GM13976 (cell line): ENCODE measurements at places on chromosomes 7 and 10.

DNA sequence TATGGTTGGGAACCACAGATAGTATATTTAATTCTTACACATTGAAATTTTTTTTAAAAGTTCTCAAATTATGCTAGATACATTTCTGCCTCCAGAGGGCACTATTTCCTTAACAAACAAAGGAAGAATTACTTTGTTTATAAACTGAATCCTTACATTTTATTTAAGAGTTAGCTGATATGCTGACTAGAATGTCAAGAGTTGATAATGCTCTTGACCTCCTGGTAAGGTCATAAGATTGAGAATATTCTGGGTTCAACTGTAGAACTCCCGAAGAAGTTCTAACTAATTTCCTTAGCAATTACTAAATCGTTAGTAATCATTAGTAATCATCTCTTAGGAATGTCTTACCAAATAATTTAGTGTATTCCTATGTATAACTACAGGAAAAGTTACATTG lies 95.3 kb upstream of the CYP26C1 start:
- peak; percentile 23 for DNase-seq

DNA sequence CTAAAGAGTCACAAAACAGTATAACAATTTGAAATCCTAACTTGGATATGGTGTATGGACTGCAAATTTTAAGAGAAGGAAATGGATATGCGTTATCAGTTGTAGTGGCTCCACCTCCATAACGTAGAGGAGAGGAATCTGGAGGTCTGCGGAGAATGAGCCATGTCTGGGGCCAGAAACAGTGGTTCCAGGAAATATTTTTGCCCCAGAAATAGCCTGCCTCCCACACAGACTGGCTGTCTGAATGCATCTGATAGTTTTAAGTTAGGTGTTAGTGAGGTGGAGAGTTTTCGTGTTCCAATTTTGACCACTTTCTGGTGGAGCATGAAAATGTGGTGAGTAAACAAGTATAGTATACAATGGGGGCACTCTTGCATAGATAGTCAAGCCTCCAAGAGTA lies 1.6 kb downstream of the PHTF2 start:
- peak; percentile 38 for DNase-seq

- DNase-seq: no peak
These were observed 57.9 kb upstream of the TMEM72 start for GRCh38 chr10:44853148-44853734.

DNA sequence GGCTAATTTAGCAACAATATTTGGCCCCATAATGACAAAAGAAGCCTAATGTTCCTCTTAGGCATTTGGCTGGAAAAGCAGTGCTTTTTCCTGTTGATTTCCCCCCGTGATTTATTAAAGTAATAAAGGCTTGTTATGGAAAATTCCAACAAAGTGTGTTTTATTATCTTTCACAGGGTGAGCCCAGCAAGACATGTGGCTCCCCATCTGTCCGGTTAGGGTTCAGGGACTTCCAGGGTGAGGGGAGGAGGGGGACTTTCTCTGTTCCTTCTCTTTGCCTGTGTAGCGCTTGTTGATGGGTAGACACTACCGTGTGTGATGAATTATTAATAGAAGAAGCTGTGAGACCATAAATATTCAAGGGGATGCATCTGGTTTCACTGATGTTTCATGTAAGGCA lies 39.0 kb downstream of the HTR5A start:
- no peak for DNase-seq
